Right lung (tissue), 10 donors: ENCODE measurements at places on chromosomes 16 and 17.

DNA sequence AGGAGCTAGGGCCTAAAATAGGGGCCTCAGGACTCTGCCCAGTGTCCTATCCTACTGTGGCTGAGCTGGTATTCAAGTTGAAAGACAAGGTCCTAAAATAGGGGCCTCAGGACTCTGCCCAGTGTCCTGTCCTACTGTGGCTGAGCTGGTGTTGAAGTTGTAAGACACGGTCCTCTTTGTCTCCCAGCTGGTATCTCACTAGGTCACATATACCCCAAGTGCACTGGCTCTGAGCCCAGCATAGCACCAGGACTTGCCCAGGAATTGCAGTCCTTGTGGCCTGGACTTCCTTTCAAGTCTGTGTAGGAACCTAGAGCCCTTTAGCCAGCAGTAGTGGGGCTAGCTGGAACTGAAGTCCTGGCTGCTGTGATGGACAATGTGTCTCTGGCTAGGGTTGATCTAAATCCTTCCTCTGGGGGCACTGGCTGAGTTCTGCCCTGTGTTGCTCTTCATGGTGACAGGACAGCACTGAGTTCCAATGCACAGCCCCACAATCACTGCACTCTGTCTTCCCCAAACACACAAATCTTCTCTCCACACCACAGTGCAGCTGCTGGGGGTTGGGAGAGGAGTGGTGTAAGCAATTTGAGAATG is 260.5 kb downstream of the HAPSTR1 start:
- DNase-seq: no peak

GRCh38 chr17:77286641-77287431 is 146.1 kb downstream of the SEC14L1 start:
- peak; percentile 44 for DNase-seq

DNA sequence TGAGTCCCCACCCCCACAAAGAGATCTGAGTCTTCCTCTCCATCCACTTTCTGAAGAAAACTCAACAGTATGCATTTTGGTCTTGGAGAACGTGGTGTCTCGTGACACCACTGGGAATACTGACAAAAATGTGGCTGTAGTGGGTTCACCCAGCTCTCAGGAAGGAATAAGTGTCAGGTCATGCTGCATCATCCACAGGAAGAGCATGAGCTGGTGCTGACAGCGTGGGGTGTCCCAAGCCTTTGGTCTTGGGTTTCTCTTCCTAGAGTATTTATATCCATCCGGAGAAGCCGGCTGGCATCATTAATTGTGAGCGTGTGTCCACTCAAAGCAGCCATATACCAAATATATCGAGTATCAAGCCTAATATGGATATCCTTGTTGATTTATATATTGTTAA is 55.9 kb downstream of the C17orf67 start:
- DNase-seq: no peak

DNA sequence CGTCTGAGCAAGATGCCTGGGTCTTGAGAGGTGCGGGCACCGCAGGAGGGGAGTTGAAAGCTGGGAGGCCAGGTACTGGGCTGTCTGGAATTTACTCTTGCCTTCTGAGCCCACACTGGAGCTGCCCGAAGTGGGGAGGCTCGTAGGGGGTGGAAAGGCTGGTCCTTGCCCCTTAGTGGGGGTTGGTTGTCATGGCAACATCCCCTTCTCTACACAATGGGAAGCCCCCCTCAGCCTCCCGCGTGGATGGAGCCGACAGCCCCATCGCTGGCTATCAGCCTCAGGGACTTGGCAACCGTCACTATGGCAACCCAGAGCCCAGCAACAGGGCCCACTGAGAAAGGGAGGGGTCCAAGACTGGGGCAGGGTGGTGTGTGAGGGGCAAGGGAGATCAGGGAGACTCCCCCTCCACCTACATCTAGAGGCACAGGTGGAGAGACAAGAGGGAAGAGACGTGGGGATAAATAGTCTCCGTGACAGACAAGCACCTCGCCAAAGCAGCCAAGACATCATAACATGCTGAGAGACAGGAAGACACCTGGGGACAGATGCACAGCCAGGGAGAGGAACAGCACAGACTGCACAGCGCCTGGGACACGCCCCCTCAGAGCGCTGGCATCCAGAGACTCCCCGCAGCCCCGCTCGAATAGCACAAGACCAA is 5.3 kb upstream of the DNAH2 start:
- no peak for DNase-seq

DNA sequence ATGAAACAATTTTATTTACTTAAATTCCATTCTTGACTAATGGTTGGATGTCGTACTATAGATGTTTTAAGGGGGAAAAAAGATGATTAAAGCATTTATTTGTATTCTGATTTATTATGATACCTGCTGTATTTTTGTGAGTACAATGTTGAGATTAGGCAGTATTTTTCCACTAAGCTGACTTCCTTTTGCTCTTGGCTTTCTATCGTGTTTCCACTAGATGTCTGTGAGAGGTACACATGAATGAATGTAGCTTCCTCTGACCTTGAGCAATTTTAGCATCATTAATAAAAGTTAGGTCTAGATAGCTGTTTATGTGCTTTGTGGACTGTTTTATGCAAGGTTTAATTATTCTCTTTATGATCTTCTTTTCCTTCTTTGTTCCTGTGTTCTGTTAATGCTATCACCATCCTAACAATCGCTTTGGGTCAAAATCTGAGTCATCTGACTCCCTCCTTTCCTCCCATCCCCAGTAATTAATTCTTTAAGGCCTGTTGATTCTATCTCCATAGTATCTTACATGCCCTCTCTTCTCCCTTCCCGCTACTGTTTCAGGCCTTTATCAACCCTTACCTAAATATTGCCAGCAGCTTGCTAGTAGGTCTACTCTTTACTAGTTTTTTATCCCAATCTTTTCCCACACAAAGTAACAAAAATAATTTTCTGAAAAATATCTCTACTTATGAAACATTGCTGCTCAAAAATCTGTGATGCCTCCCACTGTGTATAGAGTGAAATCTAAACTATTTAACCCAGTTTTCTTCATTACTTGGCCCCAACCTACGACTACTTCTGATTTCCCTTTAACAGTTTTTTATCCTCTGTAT is 76.0 kb downstream of the VMP1 start:
- DNase-seq: no peak

- no peak for DNase-seq
Observed at GRCh38 chr16:89744813-89745212, 23.5 kb downstream of the ZNF276 start.

GRCh38 chr16:4323071-4323844 is 7.4 kb downstream of the GLIS2 start:
- DNase-seq: no peak

- no peak for DNase-seq
Observed at GRCh38 chr17:30000755-30001257, 59.4 kb downstream of the EFCAB5 start.

- peak; percentile 58 for DNase-seq
Observed at GRCh38 chr17:70552230-70552981, 383.1 kb downstream of the KCNJ2 start.

DNA sequence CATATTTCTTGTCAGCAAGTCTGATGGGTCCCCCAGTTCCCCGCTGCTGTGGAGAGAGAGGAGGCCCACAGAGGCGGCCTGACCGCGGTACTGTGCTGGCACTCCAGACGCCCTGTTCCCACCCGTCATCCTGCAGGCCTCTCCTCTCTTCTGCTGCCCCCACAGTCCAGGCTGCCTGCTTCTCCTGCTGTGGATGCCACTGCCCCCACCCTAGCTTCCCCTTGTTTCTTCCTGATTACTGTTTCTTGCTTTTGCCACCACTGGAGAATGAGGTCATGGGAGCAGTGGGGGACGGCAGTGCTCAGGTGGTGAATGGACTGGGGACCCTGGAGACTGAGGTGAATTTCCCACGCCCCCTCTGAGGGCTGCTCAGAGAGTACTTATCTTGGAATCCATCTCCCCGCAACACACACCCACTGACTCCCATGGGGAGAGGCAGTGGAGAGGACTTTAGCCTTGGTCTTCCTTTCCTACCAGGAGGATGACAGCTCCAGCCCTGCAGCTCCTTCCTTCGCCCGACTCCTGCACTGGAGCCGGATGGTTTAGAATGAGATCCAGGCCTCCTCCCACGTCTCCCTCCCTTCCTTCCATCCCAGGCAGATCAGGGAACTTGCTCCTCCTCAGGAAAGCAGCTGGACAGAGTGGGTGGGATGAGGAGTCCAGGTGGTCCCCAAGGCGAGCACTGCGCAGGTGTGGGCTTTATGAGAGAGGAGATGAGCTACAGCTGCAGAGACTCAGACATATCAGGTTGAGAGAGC is 60.4 kb downstream of the PLXDC1 start:
- no peak for DNase-seq

DNA sequence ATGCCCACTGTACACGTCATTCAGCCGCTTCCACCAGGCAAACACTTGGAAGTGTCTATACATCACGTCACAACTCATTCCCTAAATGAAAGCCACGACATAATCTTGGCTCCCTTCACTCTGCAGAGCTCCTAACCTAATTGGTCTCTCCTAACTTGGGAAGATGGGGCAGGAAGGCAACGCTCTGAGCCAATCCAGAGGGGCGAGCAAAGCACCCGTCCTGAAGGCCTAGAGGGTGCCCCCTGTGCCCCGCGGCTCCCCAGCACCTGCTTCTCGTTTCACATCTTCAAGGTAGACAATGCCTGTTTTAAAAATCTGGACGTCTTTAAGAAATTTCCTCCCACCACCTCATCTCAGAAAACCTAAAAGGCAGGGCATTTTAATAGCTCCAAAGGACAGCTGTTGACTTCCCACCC is 1.0 kb downstream of the CSNK2A2 start:
- no peak for DNase-seq

GRCh38 chr16:12417815-12418211 is 385.9 kb downstream of the CPPED1 start:
- no peak for DNase-seq

GRCh38 chr17:50682938-50683337 is 24.8 kb downstream of the ANKRD40 start:
- DNase-seq: no peak

GRCh38 chr16:1150511-1150982 is 2.4 kb upstream of the CACNA1H start:
- DNase-seq: no peak

GRCh38 chr17:40539711-40540411 is 25.4 kb downstream of the CCR7 start:
- DNase-seq: no peak

- peak; percentile 10 for DNase-seq
Observed at GRCh38 chr16:22272870-22273650, 24.1 kb upstream of the POLR3E start.

GRCh38 chr17:39238311-39238972 is 12.7 kb upstream of the STAC2 start:
- no peak for DNase-seq

DNA sequence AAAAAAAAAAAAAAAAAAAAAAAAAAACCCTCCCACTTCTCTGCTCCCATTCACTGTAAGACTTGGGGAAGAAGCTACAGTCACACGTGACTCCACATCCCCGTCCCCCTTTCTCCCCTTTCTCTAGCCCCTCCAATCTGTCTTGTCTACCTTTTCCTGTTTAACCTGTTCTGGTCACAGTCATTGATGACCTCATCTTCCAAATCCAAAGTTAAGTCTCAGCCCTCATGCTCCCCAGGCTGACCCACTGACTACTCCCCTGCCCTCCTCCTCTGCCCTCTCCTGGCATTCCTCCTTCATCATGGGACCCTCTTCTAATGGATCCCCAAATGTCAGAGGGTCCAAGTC is 1.6 kb upstream of the CDH5 start:
- DNase-seq: no peak

GRCh38 chr16:87979352-87979751 is 28.1 kb downstream of the BANP start:
- DNase-seq: no peak
